Camera-type eye (tissue), 1 donor: ENCODE measurements at places on chromosomes 5 and 9. TPM values are rescaled to one million over a fixed set of nuclear protein-coding genes. Genes with fewer than 3 reads are reported as not detected.

The PCDHGB4 gene
- total RNA-seq, result 20.7 TPM

The PCA3 gene
- total RNA-seq, result 0.27 TPM

The GFI1B gene
- 1.4 TPM for total RNA-seq

The FOXD4L6 gene
- total RNA-seq, result not detected

The MIER3 gene
- 43.8 TPM for total RNA-seq

The ACOT12 gene
- total RNA-seq, result not detected

The ACSL6 gene
- total RNA-seq, result 73.4 TPM

The NDFIP1 gene
- 119 TPM for total RNA-seq
